ENCODE measurements at places on chromosomes 12 and 14. TPM values are rescaled to one million over a fixed set of nuclear protein-coding genes. Genes with fewer than 3 reads are reported as not detected.

GRCh38 chr14:32683679-32684078, 255.0 kb upstream of the NPAS3 start:
- no peak for DNase-seq

GRCh38 chr12:3757261-3757660, 4.4 kb upstream of the CRACR2A start:
- no peak for DNase-seq

DNA sequence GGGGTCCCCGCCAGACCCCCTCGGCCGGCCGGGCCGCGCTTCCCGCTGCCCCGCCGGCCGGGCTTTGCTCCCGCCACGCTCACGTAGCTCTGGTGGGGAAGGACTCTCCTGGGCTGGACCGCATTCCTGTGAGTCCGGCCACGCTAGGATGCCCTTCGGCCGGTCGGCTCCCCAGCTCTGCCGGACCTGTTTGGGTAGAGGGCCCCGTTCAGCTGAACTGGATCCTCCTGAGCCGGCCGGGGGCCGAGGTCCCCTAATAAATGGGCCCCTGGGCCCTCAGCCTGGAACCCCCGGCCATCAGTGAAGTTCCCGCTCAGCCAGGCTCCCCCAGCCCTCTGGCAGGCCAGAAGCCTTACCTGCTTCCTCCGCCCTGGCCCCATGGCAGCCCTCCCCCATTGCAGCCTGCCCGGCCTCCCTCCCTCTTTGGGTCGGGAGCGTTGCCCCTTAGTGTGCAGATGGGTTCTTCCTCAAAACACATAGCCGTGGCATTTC, 593 bp downstream of the UNC119B start:
- no peak for DNase-seq

DNA sequence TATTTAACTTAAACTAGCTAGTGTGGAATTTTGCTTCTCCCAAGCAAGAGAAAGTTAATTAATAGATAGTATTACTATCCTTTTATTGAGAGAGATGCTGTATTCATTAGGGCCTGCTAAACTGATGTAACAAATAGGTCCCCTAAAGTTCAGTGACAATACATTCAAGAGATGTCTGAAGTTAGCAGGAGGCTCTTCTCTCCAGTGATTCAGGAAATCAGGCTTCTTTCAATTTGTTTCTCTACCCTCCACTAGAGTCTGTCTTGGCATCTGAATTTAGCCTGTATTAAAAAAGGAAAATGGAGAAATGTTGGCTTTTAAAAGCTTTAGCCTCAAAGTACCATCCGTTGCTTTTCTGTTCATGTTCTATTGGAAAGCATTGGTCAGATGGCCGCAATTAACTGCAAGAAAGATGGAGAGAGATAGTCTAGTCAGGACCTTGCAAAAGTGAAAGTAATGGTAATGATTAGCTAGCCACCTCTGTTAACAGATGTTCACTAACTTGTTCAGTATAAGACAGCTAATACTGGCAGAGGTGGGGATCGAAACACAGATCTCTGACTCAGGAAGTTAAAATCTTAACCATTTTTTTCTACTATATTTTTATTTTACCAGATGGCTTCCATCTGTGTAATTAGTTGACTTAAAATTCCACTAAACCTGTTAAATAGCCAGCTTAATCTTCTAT, 786.8 kb downstream of the TMTC2 start:
- DNase-seq: no peak

GRCh38 chr12:115467531-115467930, 783.6 kb upstream of the TBX3 start:
- DNase-seq: no peak

DNA sequence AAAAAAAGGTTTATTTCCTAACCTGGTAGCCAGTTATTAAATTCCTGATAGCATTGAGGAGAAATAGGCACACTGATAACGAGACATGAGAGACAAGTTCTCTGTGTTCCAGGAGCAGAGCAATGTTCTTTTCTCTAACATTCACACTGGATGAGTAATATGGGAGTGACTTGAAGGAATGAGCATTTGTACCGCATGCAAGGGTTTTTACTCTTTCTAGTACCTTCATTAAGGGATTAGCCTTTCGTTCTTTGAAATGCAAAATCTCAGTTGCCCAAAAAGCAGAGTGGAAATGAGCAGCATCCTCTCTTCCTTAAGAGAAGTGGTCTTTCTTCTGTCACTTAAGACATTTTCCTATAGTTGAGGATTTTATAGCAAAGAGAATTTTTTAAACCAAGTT, 54.7 kb downstream of the FGD4 start:
- DNase-seq: no peak

GLI1 gene
- 0.13 TPM for total RNA-seq

MFAP5 gene
- total RNA-seq: 147 TPM

Data from mesenteric fat pad (tissue), 1 donor.